ENCODE measurements at places on chromosomes 1 and 21. TPM values are rescaled to one million over a fixed set of nuclear protein-coding genes. Genes with fewer than 3 reads are reported as not detected.

- no peak overlapping the region for H3K27ac ChIP-seq
- H3K36me3 ChIP-seq = no peaks in the 10 kb centered on the region
- H3K27me3 ChIP-seq = no peaks in the 10 kb centered on the region
- no peak for DNase-seq
- H3K4me3 ChIP-seq = no peak overlapping the region
- no peaks in the 10 kb centered on the region for H3K4me1 ChIP-seq
Observed at GRCh38 chr1:26984291-26984690, 9.2 kb upstream of the TRNP1 start.

DNA sequence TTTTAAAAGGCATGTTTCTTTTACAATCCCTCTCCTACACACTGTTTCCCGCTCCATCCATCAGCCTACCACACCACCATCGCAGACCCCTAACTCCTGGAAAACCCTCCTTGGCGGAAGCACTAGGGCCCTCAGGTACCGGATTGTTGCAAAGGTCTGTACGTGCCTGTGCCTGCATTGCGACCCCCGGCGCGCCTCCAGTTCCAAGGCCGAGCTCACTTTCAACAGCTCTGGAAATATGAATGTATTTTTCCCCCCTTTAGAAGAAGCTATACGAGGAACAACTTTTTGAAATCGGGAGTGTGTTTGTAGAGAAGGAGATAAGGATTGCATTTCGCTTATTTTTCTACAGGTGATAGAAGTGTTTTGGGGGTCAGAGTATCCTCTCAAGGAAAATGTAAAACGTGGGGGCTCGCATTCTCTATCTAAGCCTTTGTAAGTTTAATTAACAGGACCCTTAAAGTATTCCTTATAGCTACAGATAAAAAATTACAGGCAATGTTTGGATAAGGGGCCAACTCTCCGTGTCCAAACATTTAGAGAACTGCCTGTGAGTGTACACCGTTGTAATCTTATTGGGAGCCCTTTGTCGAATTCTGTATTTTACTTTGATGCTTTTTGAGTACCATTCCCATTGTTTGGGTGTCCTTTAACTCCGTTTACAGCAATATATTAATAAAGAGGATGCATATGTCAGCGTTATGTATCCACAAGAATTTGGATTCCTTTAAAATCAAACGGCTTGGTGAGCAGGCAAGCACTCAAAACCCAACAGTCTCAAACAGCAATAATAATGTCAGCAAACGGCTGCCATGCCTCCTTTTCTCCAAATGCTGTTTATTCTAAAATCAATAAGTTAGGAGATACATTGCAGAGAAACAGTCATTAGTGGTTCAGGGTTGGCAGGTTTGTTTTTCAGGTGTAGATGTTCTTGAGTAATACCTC is 5.9 kb downstream of the PRRX1 start:
- DNase-seq = no peak
- no peaks in the 10 kb centered on the region for H3K4me1 ChIP-seq
- H3K27me3 ChIP-seq = peaks cover 64% of the 10 kb centered on the region
- no peak overlapping the region for H3K27ac ChIP-seq
- no peaks in the 10 kb centered on the region for H3K36me3 ChIP-seq

- peak; percentile 39 for DNase-seq
- no peak overlapping the region for H3K4me3 ChIP-seq
- H3K27me3 ChIP-seq = no peaks in the 10 kb centered on the region
- H3K4me1 ChIP-seq = no peaks in the 10 kb centered on the region
Observed at GRCh38 chr21:17688912-17689874, 76.5 kb upstream of the BTG3 start.

DNA sequence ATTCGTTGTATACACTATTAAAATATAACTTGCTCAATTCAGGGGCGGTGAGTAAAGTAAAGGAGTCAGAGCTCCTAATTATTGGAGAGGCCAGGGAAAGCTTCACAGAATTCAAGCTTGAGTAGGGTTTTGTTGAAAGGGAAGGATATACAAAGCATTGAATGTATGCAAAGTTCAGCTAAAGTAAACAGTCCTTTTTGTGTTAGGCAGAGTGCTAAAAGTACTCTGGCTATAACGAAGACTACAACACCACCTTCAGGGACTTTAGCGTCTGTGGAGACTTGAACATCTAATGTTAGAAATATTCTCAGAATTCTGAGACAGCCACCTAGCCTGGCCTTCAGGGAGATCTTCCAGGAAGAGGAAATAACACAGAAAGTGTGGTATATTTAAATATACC is 1.1 kb downstream of the FALEC start:
- no peak overlapping the region for H3K27ac ChIP-seq
- DNase-seq = peak; percentile 34
- no peaks in the 10 kb centered on the region for H3K27me3 ChIP-seq
- peak overlapping the region; percentile 52 for H3K4me3 ChIP-seq

The TNFRSF4 gene
- total RNA-seq = 0.80 TPM

DNA sequence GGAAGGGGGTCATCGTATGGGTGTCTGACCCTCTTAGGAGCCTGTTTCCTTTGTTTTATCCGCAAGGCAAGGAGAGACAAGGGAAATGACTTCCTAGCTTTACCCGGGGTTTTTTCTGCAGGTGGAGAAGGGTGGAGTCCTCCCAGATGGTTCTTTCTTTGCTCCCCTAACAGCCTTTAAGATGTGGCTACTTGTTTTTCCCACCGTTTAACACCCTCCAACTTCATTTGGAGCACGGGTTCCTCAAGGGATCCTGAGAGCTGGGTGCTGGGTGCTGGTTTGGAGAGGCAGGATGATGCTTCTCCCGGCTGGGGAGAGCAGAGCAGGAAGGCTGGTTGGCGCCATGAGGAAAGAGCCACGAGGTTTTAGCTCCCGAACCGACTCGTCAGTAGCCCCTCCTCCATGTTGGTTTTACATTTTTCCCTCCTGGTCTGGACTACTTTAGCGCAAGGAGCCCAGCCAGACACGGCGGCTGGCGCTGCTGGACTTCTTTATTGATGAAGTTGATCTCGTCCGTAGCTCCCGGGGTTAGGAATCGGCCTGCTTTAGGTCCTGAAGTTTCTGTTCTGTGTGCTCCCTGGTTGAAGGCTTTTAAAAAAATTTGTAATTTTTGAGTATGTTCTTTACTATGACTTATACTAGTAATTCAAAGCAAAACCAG is 1.4 kb downstream of the UCK2 start:
- H3K4me1 ChIP-seq = peaks cover 9% of the 10 kb centered on the region
- H3K27me3 ChIP-seq = no peaks in the 10 kb centered on the region
- peak; percentile 87 for DNase-seq

GRCh38 chr1:247268390-247269045 is 12.6 kb downstream of the VN1R5 start:
- no peaks in the 10 kb centered on the region for H3K4me1 ChIP-seq
- H3K27ac ChIP-seq = no peak overlapping the region
- no peak for DNase-seq
- H3K36me3 ChIP-seq = no peaks in the 10 kb centered on the region
- H3K4me3 ChIP-seq = no peak overlapping the region

DNA sequence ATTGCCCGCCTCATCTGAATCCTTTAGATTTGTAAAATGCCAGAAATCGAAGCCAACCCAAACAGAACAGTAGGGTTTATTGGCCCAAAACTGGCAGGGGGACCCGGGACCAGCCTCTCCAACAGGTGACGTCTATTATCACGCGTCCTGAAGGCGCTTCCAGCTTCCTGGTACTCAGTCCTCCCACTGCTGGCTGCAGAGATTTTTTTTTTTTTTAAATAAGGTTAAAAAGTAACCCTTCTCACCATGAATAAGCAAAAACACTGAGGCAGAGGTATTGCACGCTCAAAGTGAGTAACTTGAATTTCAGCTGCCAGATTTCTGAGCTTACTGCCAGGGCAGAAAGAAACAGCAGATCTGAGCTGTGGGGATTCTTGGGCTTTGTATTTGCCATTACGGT is 54.4 kb upstream of the GCLM start:
- H3K27ac ChIP-seq = no peak overlapping the region
- H3K4me1 ChIP-seq = no peaks in the 10 kb centered on the region
- H3K27me3 ChIP-seq = no peaks in the 10 kb centered on the region
- no peak for DNase-seq
- H3K4me3 ChIP-seq = no peak overlapping the region

- H3K27ac ChIP-seq = no peak overlapping the region
- H3K4me1 ChIP-seq = no peaks in the 10 kb centered on the region
- H3K4me3 ChIP-seq = no peak overlapping the region
- no peak for DNase-seq
- peaks cover 22% of the 10 kb centered on the region for H3K27me3 ChIP-seq
Observed at GRCh38 chr1:166031932-166032571, 134.7 kb downstream of the FAM78B start.

- DNase-seq = no peak
- no peak overlapping the region for H3K4me3 ChIP-seq
- H3K36me3 ChIP-seq = no peaks in the 10 kb centered on the region
- no peak overlapping the region for H3K27ac ChIP-seq
- H3K4me1 ChIP-seq = no peaks in the 10 kb centered on the region
Observed at GRCh38 chr1:227895828-227896685, 51.7 kb downstream of the WNT9A start.

DNA sequence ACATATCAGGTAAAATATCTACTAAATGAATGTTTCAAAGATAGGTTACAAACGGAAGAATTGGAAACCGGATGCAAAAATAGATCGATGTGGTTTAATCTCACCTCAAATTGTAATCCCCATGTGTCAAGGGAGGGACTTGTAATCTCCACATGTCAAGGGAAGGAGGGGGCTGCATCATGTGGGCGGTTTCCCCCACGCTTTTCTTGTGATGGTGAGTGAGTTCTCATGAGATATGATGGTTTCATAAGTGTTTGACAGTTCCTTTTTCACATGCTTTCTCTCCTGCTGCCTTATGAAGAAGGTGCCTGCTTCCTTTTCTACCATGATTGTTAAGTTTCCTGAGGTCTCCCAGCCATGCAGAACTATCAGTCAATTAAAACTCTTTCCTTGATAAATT is 408.7 kb upstream of the TMPRSS15 start:
- no peaks in the 10 kb centered on the region for H3K36me3 ChIP-seq
- H3K27me3 ChIP-seq = no peaks in the 10 kb centered on the region

GRCh38 chr1:219433001-219433400 is 179.9 kb downstream of the ZC3H11B start:
- DNase-seq = no peak
- H3K4me3 ChIP-seq = no peak overlapping the region
- H3K27ac ChIP-seq = no peak overlapping the region

The C8A gene
- not detected for total RNA-seq

GRCh38 chr1:182570611-182570970 is 18.5 kb downstream of the RNASEL start:
- no peaks in the 10 kb centered on the region for H3K4me1 ChIP-seq
- H3K27ac ChIP-seq = no peak overlapping the region
- DNase-seq = no peak
- no peak overlapping the region for H3K4me3 ChIP-seq

The DSTYK gene
- total RNA-seq = 7.1 TPM

The F3 gene
- total RNA-seq = 6.5 TPM

DNA sequence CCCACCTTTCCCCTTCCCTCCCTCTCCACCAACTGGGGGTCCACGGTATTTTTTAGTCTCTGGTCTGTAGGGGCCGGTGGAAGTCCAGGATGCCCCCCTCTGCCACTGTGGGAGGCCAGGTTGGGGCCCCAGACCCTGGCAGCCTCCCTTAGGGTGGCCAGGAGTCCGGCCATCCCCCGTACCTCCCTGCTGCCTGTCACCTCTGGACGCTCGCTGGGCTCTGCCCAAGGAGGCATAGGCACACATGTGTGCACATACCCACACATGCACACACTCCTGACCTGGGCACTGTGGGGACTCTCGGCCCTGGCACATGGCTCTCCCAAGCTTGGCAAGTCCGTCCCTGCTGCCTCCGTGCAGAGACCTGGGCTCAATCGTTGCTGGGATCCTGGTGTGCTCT is 53.0 kb downstream of the DISP3 start:
- DNase-seq = no peak
- H3K4me3 ChIP-seq = no peak overlapping the region

DNA sequence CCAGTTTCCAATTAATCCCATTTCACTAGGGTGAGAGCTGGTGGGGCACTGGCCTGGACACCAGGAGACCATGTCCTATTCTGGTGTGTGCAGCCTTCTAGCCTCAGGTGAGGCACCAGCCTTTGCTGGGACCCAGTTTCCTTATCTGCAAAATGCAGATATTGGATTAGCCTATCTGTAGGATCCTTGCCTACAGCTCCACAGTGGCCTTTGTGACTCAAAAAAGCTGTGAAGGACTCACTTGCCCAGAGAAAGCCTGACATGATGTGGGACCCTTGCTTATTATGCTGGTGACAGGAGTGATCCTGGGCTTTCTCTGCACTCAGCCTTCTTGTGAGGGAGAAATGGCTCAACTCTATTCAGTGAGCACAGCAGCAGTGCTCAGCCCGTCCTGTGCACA is 32.3 kb downstream of the TENT5C start:
- H3K4me3 ChIP-seq = no peak overlapping the region
- H3K4me1 ChIP-seq = no peaks in the 10 kb centered on the region
- no peaks in the 10 kb centered on the region for H3K27me3 ChIP-seq
- H3K36me3 ChIP-seq = no peaks in the 10 kb centered on the region

DNA sequence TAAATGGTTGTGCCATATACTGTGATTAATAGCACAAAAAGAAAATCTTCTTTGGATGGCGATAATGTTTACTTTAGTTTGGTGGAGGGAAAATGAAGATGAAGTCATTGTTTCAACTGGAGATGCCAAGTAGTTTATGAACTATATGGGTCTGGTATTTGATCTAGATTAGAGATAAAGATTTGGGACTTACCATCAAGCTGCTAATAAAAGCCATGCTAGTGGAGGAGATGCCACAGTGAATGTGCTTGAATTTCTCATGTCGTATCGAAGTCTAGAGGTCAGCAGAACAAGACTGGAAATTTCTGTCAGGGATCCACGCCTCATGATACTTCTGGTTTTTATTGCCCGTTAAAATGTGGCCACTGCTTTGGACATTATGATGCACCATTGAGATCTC is 742.0 kb downstream of the NCAM2 start:
- H3K4me3 ChIP-seq = no peak overlapping the region
- H3K27ac ChIP-seq = no peak overlapping the region
- no peaks in the 10 kb centered on the region for H3K4me1 ChIP-seq

- no peak overlapping the region for H3K27ac ChIP-seq
- no peaks in the 10 kb centered on the region for H3K4me1 ChIP-seq
- peaks cover 10% of the 10 kb centered on the region for H3K27me3 ChIP-seq
- no peaks in the 10 kb centered on the region for H3K36me3 ChIP-seq
- no peak for DNase-seq
Observed at GRCh38 chr1:47180603-47181094, 9.2 kb downstream of the PDZK1IP1 start.

DNA sequence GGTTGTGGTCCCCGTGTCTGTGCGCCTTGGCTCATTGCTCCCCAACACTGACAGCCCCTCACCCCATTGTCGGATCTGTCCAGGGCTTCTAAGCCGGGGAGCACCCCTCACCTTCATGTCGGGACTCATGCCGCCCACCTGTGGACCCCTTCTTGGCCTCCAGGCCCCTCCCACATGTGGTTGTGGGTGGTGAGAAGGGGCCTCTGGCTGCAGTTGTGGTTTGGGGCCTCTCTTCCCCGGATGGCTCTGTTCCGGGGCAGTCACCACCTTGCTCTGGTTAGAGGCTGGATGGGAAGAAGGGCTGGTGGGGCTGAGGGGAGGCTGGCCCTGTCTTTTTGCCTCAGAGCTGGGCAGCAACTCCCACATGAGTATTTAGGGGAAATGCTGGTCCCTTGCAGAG is 158.6 kb upstream of the C1orf174 start:
- no peak for DNase-seq
- H3K36me3 ChIP-seq = no peaks in the 10 kb centered on the region
- no peak overlapping the region for H3K4me3 ChIP-seq
- H3K27ac ChIP-seq = no peak overlapping the region

- no peaks in the 10 kb centered on the region for H3K4me1 ChIP-seq
- no peaks in the 10 kb centered on the region for H3K27me3 ChIP-seq
- H3K4me3 ChIP-seq = no peak overlapping the region
- peak; percentile 49 for DNase-seq
- no peaks in the 10 kb centered on the region for H3K36me3 ChIP-seq
Observed at GRCh38 chr1:224565186-224565585, 50.9 kb upstream of the CNIH3 start.
